Activated CD8-positive, alpha-beta T cell treated with anti-CD3 and anti-CD28 coated beads for 36 hours (primary cell): ENCODE measurements at places on chromosomes 2 and 18. TPM values are rescaled to one million over a fixed set of nuclear protein-coding genes. Genes with fewer than 3 reads are reported as not detected.

The BUB1 gene
- total RNA-seq = 102 TPM

The ABHD1 gene
- total RNA-seq = 0.50 TPM

The PPP1R7 gene
- total RNA-seq = 88.7 TPM

The RPRM gene
- 0.23 TPM for total RNA-seq

The RUFY4 gene
- 0.76 TPM for total RNA-seq

The REG1B gene
- total RNA-seq = not detected

The COL5A2 gene
- total RNA-seq = 3.3 TPM

The KDM3A gene
- total RNA-seq = 114 TPM
